ENCODE measurements at places on chromosomes 7 and 10. TPM values are rescaled to one million over a fixed set of nuclear protein-coding genes. Genes with fewer than 3 reads are reported as not detected.

DNA sequence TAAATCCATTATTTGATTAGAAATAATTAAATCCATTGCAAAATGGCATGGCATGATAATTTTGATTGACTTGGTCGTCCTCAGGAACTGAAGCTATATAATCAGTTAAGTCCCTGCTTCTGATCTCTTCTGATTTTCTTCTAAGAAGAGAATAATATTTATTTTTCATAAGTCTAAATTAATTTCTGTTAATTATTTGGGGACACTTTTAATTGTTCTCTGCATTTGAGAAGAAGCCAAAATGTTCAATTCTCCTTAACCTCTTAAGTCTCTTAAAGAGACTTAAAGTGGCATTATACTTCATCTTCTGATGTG, 67.2 kb downstream of the CAV1 start:
- H3K27ac ChIP-seq: no peak overlapping the region
- no peak for DNase-seq
- H3K4me1 ChIP-seq: no peaks in the 10 kb centered on the region
- H3K36me3 ChIP-seq: no peaks in the 10 kb centered on the region

The ASB4 gene
- polyA plus RNA-seq: not detected

GRCh38 chr7:96314402-96315124, 7.3 kb downstream of the SLC25A13 start:
- H3K4me1 ChIP-seq: no peaks in the 10 kb centered on the region
- no peaks in the 10 kb centered on the region for H3K36me3 ChIP-seq
- H3K4me3 ChIP-seq: no peak overlapping the region
- no peak overlapping the region for H3K27ac ChIP-seq
- H3K27me3 ChIP-seq: no peaks in the 10 kb centered on the region

DNA sequence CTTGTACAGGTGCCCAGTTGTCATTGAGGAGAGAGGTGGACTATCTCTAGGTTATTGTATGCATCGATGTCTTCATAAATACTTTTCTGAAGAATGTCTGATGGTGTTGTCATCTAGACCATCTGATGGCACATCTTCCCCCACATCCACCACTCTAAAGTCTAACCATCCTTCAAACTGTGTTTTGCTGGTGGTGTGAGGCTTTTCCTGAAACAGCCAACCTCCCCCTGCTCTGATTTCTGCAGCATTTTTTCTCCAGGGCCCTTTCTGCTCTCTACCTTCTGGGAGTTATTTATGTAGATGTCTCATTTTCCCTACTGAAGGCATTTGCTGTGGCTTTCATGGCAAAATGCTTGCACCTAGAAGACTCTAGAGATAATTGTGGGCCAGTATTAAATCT, 1.5 kb downstream of the PLCE1 start:
- no peaks in the 10 kb centered on the region for H3K4me1 ChIP-seq
- no peaks in the 10 kb centered on the region for H3K27me3 ChIP-seq
- H3K4me3 ChIP-seq: no peak overlapping the region
- DNase-seq: no peak

DNA sequence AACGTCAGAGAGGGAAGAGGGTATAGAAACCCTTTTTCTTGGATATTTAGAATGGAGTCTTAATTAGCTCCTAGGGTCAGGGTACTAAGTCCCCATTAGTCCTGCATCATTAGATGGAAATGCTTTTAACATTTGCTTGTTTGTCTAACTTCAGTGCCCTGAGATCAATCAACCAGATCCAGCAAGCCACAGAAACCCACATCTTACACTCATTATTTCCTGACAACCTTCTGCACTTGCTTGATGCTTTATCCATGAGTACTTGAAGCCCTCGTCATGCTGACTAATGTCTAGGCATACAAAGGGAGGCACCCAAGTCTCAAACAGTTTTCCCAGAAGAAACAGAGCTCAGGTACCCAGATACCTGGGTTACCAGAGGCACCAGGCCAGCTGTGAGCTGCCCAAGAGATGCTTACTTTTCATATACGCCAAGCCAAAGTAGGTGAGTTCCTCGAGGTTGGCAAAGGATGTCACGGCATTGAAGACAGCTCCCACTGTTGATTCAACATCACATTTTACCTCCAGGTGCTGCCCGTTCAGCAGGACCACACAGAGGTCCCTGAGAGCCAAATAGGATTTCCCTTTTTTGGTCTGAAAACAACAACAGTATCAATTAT, 42.7 kb downstream of the FRMPD2 start:
- H3K36me3 ChIP-seq: no peaks in the 10 kb centered on the region
- DNase-seq: no peak
- no peak overlapping the region for H3K4me3 ChIP-seq

Measured in CD8-positive, alpha-beta memory T cell (primary cell).